CD4-positive, alpha-beta T cell (primary cell): ENCODE measurements at places on chromosomes 3 and 15.

DNA sequence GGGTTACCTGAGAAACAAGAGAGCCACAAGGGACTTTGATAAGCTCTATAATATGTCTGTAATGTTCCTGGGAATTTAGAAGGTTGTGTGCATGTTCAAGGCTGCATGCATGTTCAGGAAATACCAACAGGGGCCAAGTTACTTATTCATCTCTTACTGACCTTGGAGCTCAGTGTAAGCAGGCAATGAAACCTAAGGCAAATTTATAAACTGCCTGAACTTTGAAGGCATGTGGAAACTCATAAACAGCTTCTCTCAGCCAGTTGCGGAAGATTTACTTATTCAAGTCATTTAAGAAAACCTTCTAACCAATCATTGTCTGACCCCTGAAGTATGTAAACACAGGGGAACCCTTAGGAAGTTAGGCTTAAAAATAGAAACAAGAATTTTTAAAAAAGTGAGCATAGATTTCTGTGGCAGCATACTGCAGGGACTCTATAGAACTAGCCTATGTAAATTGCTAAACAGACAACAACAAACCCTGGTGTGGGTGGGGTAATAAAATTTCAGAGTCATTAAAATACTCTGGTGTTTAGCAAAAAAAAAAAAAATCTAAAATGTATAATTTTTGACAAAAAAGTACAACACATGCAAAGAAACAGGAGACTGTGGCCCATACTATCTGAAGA lies 57.2 kb downstream of the SLC15A2 start:
- no peak for DNase-seq

DNA sequence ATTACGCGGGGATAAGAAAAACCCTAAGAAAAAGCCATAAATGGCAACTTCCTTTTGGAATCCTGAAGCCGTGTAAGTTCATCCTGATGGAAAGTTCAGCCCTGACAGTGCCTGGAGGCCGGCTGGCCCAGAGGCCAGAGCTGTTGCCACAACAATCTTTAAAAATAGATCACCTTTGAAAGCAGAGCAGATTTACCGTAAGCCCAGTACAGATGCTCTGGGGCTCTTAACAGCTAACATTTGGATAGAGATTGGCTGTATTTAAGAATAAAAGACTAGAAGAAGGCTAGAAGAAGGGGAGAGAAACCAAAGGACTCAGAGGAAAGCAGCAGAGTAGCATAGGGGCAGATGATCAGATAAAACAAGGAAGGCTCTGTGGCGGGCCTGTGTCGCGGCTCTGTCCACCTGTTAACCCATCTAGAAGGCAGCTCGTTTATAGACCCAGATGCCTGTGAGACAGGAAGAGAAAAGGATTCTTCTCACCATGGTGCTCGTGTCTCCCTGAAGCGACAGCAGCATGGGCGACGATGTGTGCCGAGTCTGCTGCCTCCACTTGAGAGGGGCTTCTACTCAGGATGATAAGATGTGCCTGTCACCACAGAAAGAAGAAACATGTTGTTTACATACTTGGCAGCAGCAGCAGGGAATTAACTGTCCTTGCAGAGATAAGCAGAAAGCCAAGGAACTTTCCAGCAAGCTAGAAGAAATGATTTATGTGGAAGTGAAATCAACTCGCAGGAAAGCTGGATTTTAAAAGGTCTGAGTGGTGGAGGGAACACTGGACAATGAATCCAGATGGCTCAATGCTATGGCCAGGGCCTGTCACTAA lies 69.9 kb downstream of the SYNM start:
- no peak for DNase-seq

GRCh38 chr15:95538693-95539092 lies 791.8 kb upstream of the NR2F2 start:
- DNase-seq: no peak

- no peak for DNase-seq
These were observed 60.2 kb downstream of the GRM7 start for GRCh38 chr3:6921066-6921465.

GRCh38 chr15:100131321-100132224 lies 210.2 kb downstream of the ADAMTS17 start:
- peak; percentile 35 for DNase-seq

DNA sequence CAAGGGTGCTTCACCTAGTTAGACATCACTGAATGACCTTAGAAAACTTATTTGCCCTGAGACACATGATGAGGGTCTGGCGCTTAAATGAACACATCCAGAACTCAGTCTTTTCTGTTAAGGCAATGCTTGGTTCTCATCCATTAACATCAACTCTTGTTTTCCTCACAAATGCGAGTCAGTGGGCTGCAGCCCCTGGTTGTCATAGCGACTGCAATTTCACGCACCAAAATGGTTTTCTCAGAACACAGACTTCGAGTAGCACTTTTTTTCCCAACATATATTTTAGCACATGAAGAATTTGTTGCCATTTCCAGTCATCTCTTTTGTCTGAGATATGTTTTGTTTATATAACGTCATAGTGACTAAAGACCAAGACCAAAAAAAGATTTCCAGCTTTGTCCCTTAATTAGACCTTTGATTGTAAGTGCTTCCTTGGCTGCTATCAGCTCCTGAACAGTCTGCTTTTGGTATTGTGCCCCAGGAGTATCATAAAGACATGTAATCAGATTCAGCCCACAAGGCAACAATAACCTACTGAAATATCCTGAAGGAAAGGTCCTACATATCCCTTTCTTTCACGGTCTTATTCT lies 68.5 kb downstream of the GPR176 start:
- DNase-seq: no peak

DNA sequence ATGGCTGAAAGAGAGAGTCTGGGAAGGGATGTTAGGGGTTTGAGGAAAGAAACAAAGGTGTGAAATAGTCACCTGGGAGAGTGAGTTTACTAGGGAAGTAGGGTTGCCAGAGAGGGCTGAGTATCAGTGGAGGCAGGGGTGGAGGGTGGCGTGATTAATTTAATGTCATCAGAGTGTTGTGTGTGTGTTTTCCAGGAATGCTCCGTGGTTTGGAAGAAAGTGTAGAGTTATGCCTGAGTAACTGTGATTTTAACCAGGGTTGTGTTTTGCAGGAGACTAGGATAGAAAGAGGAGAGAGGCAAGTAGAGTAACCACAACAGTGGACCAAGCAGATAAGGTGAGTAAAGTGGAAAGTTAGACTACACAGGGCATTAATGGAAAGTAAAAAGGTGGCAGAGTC lies 27.2 kb downstream of the PLD1 start:
- no peak for DNase-seq

DNA sequence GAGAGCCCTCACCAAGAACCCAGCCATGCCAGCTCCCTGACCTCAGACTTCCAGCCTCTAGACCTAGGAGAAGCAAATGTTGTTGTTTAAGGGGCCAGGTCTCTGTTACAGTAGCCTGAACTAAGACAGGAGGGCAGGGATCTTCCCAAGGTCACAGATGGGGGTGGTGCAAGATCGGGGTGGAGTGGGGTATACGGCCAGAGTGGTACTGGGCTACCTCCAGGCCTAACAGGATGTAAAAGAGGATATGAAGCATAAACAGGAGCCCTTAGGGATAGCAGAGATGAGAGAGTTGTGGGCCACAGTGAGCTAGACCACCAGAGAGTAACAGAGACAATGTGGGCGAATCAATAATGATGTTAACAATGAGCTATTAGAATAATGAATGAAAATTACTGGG lies 82.9 kb downstream of the TOP2B start:
- no peak for DNase-seq

DNA sequence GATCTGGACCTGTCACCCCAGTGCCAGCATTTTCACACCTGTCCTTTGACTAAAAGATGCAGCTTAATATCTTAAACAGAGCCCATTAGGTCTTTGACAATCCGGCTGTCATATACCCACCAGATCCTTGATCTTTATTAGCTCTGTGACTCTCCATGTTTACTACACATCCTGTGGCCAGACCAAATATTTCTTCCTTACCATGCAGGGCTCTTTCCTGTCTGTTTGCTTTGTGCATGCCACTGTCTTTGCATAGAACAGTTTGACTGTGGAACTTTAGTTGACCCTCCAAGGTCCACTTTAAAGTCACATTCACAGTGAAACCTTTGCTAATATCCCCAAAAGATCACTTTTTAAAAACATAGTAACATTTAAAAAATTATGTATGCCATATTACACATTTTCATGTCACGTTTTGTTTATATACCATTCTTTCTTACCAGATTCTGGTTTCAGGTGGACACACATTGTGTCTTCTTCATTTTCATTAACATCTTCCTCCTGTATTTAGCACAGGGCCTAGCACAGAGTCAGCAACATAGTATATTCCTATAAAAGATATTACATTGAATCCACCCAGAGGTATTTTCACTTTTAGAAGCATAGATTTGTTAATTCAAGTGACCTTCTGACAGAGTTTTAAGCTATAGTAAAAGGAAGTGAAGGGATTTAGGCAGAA lies 95.8 kb downstream of the RAP2B start:
- no peak for DNase-seq

DNA sequence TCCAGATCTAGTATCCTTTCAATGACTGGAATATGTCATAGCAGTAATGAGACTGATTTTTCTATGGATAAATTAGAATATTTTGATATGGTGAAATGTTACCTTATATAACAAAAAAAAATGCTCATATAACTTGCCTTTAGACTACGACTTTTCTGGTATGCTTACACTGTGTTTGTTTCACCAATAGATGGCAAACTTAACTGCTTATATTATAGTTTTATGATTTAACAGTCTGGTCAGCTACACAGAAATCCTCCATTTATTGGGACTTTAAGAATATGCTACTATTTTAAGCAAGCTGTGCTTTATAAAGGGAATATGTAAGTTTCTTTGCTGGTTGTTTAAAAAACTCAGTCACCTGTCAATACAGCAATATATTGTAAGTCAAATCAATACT lies 205.6 kb downstream of the VGLL3 start:
- no peak for DNase-seq

GRCh38 chr15:64524778-64525177 lies 64.4 kb downstream of the ZNF609 start:
- no peak for DNase-seq

DNA sequence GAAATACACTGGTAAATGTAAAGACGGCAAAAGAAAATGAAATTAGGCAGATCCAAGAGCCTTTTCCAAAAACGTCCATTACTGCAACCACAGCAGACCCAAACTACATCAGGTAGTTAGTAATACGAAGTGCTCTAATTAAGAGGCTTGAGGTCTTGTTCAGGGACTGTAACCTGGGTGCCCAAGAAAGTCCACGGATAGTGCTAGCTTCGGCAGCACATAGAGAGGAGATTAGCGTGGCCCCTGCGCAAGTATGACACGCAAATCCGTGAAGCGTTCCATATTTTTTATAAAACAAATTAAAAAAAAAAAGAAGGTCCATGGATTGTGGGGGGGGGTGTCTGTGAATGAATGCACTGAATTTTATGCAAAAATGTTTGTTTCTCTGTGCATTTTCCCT lies 1.4 kb downstream of the COPB2 start:
- no peak for DNase-seq

- no peak for DNase-seq
These were observed 351.5 kb upstream of the TPM1 start for GRCh38 chr15:62691008-62691407.

DNA sequence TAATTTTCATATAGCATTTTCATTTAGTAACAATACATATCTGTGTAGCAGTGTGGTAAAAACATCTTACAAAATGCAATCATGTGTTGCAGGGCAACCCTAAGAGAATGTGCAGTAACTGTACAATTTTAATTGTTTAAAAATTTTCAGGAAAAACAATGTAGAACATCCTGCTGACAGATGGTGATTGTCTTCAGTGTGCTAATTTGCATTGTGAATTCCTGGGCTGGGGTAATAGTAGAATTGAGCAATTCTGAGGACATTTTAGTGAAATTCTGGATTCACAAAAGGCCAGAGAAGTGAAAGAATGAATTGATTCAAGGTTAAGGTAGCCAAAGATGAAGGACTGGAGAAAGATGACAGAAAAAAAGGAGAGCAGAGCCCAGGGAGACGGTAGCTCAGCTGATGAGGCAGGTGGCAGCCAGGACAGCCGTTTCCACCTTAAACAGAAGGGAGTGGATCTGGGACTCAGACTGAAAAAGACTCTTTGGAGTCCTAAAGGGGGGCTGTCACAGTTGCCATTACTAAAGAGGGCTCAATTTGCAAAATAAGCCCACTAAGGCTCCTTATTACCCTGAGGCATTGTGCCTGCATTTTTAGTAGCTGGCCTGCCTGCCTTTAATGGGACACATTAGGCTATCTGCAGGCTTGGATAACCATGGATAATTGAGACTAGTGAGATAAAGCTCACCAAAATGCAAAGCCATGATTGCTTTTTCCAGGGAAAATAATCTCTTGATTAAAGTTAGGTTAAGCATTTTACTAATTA lies 8.6 kb downstream of the MAP3K13 start:
- DNase-seq: no peak

DNA sequence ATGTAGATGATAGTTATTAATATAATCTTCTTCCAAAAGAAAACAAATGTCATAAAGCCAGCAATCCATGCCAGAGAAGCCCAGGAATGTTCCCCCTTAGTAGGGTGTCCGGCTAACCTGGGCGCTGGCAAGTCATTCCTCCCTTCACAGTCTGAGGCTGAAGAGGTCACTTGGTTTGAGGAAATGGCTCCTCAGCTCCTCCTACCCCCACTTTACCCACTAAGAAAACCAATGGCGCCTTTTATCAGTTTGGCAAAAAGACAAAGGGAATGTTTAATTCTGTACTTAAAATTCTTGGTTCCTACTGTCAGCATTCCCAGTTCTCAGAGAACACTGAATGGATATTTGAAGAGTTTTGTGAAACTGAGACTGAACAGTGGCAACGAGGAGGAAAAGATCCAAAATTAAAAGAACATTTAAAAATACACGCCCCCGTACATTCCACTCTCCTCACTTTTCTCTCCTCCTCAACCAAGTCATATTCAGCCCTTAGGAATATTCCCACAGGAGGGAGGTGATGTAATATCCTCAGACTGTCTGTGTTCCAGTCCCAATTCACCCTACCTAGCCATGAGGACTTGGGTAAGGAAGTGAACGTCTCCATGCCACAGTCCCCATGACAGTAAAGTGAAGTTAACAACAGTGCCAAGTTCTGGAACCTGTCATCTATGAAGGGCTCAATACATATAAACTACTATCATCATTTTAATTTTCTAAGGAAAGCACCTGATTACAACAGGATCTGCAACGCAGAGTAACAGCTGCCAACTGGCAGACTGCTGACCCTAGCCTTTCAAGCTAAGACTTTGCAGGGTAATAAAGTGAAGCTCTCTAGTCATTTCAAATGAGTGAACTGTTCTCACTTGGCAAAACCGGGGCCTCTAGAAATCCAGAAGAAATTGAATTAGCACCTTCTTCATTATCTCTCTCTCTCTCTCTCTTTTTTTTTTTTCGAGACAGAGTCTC lies 234.5 kb upstream of the ICE2 start:
- no peak for DNase-seq

DNA sequence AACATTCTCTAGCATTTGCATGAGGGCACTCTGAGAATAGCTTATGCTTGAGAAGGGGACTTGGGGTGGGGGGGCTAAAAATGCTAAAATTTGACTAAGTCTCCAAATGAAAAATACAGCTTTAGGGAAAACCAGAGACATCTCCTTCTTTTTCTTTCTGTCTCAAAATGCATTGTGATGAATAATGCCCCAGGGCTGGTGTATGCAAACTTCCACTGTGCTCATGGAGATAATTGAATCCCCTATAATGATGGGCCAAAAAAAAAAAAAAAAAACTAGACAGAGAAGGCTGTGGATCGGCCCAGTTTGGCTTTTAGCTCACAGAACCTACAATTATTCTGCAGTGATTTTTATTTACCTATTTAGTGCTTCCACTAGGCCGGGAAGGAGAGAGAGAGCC lies 147.9 kb upstream of the RORA start:
- no peak for DNase-seq

GRCh38 chr3:38738630-38739395 lies 77.2 kb downstream of the SCN10A start:
- no peak for DNase-seq

GRCh38 chr15:79370716-79371115 lies 59.8 kb downstream of the TMED3 start:
- DNase-seq: no peak

- no peak for DNase-seq
These were observed 79.5 kb downstream of the KBTBD8 start for GRCh38 chr3:67077656-67078055.
